ENCODE measurements at places on chromosomes 16 and 17.

GRCh38 chr17:71760062-71760720 is 360.6 kb upstream of the SOX9 start:
- no peak for DNase-seq

GRCh38 chr17:64683796-64684195 is 21.7 kb upstream of the SMURF2 start:
- DNase-seq, result no peak

GRCh38 chr16:12268606-12269005 is 292.1 kb downstream of the SNX29 start:
- no peak for DNase-seq

- DNase-seq, result no peak
These were observed 144.8 kb upstream of the CACNG5 start for GRCh38 chr17:66690166-66690565.

GRCh38 chr16:88465387-88465983 is 12.4 kb downstream of the ZFPM1 start:
- DNase-seq, result no peak

GRCh38 chr17:17004251-17004996 is 32.5 kb upstream of the TNFRSF13B start:
- DNase-seq, result no peak

DNA sequence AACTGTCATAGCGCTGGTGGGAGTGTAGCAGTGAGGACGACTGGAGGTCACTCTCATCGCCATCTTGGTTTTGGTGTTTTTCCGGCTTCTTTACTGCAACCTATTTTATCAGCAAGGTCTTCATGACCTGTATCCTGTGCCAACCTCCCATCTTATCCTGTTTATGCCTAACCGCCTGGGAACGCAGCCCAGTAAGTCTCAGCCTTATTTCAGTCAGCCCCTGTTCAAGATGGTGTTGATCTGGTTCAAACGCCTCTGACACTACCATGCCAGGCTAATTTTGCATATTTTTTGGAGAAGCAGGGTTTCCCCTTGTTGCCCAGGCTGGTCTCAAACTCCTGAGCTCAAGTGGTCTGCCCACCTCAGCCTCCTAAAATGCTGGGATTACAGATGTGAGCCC is 179.8 kb upstream of the HSBP1 start:
- no peak for DNase-seq

DNA sequence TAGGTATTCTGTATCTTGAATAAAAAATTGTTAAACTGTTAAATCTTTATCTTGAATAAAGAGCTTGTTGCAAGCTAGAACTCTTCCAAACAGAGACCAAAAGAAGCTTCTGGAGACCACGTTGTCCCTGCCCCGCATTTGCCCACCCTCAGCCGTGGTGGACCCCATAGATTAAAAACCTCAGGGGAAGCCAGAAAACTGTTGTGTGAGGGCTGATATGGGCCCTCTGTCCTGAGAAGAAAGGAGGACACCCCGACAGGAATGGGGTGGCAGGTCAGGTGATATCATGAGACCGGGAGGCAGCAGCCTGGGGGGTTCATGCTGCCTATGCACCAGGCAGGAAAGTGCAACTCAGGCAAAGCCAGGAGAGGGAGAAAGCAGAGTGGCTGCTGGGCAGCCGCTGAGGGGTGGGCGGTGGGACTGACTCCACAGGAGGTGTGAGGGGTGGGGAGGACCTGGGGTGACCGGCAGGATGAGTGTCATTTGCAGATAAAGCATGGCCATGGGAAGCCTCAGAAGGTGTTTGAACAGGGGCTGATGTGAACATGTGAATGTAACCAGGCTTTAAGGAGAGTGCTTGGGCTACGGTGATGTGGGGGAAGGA is 147.8 kb downstream of the IRF8 start:
- no peak for DNase-seq

- DNase-seq, result no peak
These were observed 45.7 kb upstream of the MRPS23 start for GRCh38 chr17:57895382-57896060.

DNA sequence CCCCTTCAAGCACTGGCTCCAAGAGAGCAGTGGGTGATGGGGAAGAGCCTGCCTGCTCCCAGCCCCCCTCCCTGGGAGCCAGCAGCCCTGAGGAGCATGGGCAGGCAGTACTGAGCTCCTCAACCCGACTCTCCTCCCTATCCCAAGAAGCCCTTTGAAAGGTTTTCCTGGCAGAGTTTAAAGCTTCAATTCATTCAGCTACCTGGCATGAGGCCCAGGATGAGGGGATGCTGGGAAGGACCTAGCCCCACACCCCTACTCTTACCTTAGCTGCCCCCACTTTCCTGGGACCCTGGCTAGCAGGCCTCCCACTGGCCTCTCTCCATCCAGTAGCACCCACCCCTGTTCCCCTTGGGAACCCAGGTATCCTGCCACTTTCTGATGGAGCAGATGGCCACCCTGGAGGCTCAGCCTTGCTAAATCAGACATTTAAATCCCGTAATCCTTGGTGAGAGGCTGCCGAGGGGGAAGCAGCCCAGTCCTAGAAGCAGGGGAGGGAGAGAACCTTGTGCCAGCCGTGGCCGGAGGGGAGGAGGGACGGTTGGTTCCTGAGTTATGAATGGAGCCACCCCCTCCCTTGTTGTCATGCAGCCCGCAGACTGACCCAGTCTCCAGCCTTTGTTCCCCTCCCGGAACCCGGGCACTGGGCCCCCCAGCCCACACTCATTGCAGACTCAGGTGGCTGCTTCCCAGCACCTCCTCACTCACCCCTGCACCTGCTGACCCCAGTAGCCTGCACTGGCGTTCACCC is 17.1 kb downstream of the ATP1B2 start:
- no peak for DNase-seq

DNA sequence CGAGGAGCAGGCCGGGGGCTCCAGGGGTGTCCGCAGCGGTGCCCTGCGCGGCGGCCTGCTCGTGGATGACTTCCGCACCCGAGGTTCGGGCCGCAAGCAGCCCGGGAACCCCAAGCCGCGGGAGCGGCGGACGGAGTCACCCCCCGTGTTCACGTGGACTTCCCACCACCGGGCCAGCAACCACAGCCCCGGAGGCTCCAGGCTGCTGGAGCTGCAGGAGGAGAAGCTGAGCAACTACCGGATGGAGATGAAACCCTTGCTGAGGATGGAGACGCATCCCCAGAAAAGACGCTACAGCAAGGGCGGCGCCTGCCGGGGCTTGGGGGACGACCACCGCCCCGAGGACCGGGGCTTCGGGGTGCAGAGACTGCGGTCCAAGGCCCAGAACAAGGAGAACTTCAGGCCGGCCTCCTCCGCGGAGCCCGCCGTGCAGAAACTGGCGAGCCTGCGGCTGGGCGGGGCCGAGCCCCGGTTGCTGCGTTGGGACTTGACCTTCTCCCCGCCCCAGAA is 75.8 kb downstream of the KLHDC4 start:
- no peak for DNase-seq

- peak; percentile 30 for DNase-seq
These were observed 11.5 kb downstream of the CCL16 start for GRCh38 chr17:35969558-35970380.

DNA sequence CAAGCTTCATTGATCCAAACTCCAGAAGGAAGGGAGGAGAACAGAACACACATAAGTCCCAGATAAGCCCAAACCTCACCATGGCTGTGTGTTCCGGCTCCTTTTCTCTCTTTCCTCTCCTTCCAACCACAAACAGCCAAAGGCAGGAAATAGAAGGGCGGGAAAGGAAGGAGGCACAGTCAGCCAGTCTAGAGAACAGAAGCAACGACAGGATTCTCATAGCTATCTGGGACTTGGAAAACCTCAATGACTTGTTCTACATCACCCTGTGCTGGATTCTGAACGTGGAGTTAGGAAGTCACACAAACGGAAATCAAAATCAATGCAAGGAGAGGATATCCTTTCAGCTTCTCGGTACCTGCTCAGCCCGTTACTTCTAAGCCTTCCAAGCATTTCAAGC is 9.0 kb downstream of the CRK start:
- DNase-seq, result no peak

DNA sequence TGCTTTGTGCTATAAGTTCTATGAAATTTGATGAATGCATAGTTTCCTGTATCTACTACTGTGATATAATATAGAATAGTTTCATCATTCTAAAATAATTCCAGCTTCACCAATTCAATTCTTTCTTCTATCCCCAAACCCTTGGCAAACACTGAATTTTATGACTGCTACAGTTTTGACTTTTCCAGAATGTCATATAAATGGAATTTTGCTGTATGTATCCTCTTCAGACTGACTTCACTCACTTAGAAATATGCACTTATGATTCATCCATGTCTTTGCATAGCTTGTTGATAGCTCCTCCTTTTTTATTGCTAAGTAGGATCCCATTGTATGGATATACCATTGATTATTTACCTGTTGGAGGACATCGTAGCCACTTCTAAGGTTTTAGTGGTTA is 89.1 kb upstream of the HS3ST3A1 start:
- no peak for DNase-seq

DNA sequence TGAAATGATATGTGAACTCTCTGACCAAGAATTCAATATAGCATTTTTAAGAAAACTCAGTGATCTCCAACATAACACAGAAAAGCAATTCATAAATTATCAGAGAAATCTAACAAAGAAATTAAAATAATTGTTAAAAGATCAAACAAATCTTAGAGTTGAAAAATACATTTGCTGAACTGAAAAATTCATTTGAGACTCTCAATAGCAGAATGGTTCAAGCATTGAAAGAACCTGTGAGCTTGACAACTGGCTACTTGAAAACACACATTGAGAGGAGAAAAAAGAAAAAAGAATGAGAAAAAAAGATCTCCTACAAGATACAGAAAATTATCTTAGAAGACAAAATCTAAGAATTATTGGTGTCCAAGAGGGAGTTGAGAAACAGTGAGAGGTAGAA is 203.5 kb downstream of the CEP112 start:
- DNase-seq, result no peak

- DNase-seq, result no peak
These were observed 341 bp downstream of the SLC7A6OS start for GRCh38 chr16:68310437-68310773.

DNA sequence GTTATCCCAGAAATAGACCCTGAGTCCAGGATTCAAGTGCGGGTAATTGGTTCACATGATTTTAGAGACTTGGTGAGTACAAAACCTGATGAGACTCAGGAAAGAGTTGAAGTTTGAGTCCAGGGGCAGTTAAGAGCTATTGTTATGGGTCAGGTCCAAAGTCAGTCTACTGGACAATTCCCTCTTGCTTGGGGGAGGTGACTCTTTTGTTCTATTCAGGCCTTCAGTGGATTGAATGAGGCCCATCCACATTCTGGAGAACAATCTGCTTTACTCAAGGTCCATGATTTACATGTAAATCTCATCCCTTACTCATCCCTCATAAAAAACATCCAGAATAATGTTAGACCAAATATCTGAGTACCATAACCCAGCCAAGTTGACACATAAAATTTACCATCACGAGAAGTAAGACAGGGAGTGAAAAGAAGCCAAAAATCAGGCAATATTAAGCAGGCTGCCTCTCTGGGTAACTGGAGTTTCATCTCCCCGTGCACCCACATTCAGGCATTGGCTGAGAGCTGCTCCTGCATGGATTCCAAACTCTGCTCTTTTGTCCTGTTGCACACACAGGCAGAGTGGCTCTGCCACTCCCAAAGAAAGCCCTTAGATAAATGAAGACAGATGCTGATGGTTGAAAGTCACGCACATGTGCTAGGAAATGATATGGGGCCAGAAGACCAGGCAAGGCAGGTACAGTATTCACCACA is 156.0 kb upstream of the SALL1 start:
- no peak for DNase-seq

- DNase-seq, result no peak
These were observed 88.3 kb downstream of the TMEM132E start for GRCh38 chr17:34667656-34668055.

GRCh38 chr16:75288596-75289120 is 37.2 kb upstream of the BCAR1 start:
- no peak for DNase-seq

DNA sequence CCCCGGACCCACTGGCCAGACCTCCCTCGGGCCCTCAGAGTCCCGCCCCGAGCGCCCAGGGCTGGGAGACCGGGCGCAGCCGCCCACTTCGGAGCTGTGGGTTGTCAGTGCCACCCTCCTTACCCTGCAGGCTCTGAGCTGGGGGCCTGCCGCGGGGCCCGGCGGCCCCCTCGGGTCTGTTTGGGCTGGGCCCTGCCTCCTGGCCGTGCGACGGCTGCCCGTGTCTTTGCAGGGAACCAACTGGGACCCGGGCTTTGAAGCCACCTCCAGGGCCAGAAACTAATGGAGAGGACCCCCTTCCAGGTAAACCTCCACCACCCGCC is 443 bp downstream of the TEDC2 start:
- DNase-seq, result no peak

GRCh38 chr16:46627746-46628145 is 6.6 kb upstream of the SHCBP1 start:
- DNase-seq, result no peak

DNA sequence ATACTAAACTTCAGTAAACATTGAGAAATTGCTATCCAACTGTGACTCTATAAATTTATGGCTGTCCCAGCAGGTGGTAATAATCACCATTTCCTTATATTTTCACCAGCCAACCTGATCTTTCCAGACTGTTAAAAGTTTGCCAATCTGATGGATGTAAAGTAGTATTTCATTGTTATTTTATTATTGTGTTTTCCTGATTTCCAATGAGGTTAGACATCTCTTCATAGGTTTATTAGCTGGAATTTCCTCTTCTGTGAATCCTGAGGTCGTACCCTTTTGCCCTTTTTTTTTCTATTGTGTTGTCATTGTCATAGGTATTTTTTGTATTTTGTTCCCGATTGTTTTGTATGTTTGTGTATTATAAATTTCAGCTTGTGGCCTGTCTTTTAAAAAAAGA is 31.7 kb downstream of the BMERB1 start:
- DNase-seq, result no peak

DNA sequence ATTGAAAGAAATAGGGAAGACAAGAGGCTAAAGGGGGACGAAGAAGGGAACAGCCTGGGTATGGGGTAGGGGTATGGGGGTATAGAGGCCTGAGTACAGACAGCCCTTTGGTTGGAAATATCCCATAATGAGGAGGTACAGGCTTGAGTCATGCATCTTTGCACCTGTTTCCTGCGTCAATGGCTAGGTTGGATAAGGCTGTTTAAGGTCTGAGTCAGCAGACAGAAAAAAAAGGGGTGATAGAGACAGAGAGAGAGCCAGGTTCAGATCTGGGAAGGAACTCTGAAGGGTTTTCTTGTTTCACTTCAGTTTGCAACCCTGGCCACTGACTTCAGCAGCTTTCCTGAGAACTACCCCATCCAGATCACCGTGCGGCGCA is 8.5 kb downstream of the FNDC8 start:
- peak; percentile 83 for DNase-seq

- no peak for DNase-seq
These were observed 35.4 kb upstream of the LITAF start for GRCh38 chr16:11621920-11622651.

- DNase-seq, result no peak
These were observed 10.0 kb downstream of the ZNF689 start for GRCh38 chr16:30600215-30600614.

DNA sequence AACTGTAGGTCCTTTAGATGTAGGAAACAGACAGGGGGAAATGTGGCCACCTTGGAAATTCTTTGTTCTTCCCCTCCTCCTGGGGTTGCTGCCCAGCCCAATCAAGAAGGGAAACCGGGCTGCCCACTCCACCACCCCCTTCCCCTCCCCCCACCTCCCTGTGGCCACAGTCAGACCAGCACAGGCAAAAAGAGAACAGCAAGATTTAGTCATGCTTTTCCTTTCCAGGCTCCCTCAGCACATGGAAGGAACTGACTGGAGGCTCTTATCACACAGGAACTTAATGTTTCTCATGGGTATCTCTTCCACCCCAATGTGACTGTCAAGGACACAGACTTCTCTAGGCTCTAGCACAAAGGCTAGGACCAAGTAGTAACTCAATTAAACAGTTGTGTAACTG is 3.0 kb upstream of the CCL1 start:
- DNase-seq, result no peak

All from hematopoietic multipotent progenitor cell (in vitro differentiated cells).